ENCODE measurements at places on chromosomes 1 and 21. TPM values are rescaled to one million over a fixed set of nuclear protein-coding genes. Genes with fewer than 3 reads are reported as not detected.

The VWA5B1 gene
- not detected for total RNA-seq

The CR2 gene
- not detected for total RNA-seq

The CFHR4 gene
- total RNA-seq = not detected

The NHLH1 gene
- under 0.01 TPM for total RNA-seq

The RGS18 gene
- total RNA-seq = not detected

The SPSB1 gene
- total RNA-seq = 102 TPM

The CHI3L1 gene
- total RNA-seq = 14.7 TPM

The PEX10 gene
- total RNA-seq = 45.3 TPM
